LHCN-M2 (cell line): ENCODE measurements at places on chromosomes 2 and 18. TPM values are rescaled to one million over a fixed set of nuclear protein-coding genes. Genes with fewer than 3 reads are reported as not detected.

Gene GAD1
- total RNA-seq = 0.19 and 0.29 TPM in 2 replicates

GRCh38 chr2:88334418-88334817 is 118.1 kb downstream of the FOXI3 start:
- DNase-seq = no peak

GRCh38 chr2:215868846-215869543 is 144.4 kb downstream of the MREG start:
- DNase-seq = no peak

Gene NETO1
- not detected in 2 replicates for total RNA-seq

GRCh38 chr18:25001803-25002202 is 350.2 kb downstream of the ZNF521 start:
- DNase-seq = no peak

Gene PSD4
- total RNA-seq = 1.0 and 1.5 TPM in 2 replicates

DNA sequence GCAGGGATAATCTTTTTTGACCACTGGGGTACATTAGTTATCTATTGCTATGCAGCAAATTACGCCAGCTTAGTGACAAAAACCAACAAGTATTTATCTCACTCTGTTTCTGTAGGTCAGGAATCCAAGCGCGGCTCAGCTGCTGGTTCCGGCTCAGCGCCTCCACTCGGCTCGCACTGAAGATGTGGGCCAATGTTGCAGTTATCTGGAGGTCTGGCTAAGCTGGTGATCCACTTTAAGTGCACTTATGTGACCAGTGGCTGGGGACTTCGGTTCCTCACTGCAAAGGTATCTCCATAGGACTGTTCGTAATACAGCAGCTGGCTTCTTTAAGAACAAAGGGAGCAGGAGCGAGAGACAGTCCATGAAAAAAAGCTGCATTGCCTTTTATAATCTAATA is 591.9 kb downstream of the TMEM182 start:
- no peak for DNase-seq

Gene ALPG
- not detected in 2 replicates for total RNA-seq

Gene SMYD1
- 0.45 and 1.6 TPM in 2 replicates for total RNA-seq

Gene VSNL1
- 0.98 and 2.4 TPM in 2 replicates for total RNA-seq

DNA sequence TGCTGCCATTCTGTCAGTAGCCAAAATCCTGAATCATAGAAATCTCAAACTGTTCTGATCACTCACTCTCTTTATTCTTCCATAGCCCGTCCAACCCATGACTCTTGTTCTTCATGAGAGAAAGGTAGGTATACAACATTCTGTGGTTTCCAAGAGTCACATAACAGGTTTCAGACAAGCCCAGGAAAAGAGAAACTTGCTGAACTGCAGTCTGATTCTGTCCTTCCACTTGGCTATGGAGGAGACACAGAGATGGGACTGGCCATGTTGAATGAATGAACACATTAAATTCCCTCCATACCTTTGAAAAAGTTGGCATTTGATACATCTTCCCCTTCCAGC is 880.2 kb upstream of the CELF4 start:
- no peak for DNase-seq

DNA sequence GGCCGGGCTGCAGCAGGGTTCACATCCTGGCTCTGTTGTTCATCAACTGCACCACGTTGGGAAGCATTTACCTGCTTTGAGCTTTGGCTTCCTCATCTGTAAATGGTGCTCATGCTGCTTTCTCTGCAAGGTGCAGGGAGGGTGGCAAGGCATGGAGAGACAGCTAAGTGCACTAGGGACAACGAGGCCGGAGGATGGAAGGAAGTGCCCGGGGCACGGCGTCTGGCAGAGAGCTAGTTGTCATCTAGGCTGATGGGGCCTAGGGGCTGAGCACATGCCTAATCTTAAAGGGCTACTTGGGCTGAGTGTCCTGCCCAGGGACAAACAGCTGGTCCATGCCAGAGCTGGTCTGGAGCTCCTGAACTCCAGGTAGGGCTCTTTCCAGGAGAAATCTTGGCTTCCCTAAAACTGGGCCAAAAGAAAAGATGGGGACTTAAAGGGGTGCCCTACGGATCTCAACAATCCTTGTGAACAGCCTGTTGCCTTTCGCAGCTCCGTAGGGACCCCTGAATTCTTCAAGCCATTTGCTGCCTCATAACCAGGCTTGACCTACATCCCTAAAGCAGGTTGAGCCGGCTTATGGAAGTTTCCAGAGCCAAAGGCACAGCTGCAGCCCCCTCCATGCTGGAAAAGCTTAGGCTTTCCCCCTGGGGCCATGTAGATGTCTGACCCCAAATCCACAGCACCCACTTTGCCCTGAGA is 130.8 kb downstream of the SMAD7 start:
- DNase-seq = no peak

Gene REG3A
- not detected in 2 replicates for total RNA-seq

Gene XDH
- total RNA-seq = 0.06 and 0.51 TPM in 2 replicates

Gene PAX3
- total RNA-seq = 1.6 and 3.9 TPM in 2 replicates

Gene PDE1A
- 3.1 and 3.5 TPM in 2 replicates for total RNA-seq

Gene SMIM21
- total RNA-seq = not detected in 2 replicates

DNA sequence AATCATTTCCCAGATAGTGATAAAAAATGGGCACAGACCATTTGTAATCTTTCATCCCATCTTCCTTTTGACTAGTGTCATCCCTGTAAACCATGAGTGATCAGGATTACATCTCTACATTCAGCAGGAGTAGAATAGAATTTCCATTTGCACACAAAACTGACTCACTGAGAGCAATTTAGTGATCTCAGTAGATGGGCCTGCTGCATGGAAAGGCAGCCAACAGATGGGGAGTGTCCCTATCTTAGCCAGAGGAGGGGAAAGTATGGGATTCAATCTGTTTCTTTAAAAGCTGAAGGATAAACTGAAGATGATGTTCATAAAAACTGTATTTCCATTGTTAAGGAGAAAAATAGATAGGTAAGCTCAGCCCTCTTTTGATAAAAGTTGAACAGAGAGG is 441.7 kb downstream of the ZNF521 start:
- no peak for DNase-seq

GRCh38 chr2:176126929-176127773 is 2.4 kb upstream of the HOXD8 start:
- DNase-seq = peak; percentile 47

- DNase-seq = no peak
Measured at GRCh38 chr18:75317300-75317699, 106.7 kb downstream of the TSHZ1 start.

DNA sequence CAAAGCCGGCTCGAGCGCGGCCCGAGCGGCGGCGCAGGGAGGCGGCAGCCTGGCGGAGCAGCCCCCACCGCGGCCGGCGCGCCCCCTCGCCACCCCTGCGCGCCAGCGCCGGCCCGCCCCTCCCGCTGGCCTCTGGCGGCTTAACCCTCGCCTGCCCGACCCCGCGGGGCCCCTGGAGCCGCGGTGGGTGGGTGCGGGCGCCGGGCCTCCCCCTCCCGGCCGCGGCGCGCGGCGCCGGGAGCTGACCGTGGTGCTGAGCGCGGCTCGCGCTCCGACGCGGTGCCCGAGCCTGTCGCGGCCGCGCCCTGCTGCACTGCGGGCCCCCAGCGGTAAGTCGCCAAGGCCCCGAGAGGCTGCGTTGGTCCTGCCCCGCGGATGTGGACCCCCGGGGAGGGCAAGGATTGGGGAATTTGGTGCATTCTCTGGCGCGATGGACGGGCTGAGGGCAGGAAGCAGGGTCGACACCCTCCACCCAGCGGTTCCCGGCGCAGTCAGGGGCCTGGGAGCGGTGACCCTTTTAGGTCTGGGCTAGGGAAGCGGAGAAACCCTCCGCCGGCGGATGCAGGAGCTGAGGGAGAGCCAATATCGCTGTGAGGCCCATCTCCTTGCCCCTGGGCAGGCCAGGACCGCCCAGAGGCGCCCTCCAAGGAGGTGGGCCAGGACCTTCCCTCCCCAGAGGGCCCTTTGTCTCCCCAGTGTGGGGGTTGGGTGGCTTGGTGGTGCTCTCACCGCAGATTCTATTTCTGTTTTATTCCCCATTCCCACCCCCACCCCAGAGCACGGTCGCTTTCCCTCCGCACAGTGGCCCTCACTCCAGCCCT is 923 bp downstream of the AMER3 start:
- DNase-seq = no peak

Gene DTNA
- total RNA-seq = 6.9 and 7.1 TPM in 2 replicates

DNA sequence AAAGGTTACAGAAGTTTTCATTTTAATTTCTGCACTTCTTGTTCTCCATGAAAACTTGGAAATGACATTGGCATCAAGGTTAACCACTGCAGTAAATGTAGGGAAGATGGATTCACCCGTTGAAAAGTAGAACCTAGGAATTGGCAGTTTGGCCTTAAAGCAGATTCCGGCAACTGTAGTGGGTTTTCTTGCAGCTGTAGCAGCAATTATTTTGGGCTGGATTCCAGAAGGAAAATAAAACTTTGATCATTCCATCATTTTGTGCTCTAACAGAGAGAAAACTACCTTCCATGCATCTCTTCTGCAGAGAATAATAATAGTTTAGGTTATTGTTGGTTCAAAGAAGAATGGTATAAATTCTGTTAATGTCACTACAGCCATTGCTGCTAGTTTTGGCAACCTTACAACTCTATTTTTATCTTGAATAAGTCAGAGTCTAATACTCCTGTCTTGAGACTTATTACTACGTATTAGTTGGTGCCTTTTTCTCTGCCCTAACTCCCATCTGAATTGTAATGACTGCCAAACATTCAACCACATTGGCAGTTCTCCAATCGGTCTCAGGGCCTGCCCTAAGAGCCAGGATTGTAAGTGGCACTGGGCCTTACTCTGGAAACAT is 178.1 kb upstream of the PIEZO2 start:
- peak; percentile 77 for DNase-seq
